ENCODE measurements at places on chromosomes 3 and 15.

DNA sequence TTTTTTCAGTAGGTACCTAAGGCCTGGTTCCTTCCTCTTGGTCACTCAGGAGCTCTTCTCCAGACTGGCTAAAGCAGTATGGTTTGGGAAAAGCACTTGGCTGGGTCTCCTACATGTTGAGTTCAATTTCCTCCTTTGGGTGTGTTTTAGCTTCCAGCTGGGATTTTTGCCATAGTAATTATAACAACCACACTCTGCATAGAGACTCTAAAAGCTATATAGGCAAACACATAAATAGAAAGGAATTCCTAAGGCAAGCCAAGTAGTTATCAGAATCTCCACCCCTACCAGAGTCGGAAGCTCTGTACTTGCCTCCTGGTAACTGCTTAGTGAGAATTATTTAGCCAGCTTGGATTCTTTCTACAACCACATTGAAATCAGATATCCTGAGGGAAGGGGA lies 48.6 kb downstream of the FOXL2 start:
- DNase-seq = peak; percentile 63

- no peak for DNase-seq
Observed at GRCh38 chr3:5057272-5057671, 64.8 kb upstream of the ARL8B start.

DNA sequence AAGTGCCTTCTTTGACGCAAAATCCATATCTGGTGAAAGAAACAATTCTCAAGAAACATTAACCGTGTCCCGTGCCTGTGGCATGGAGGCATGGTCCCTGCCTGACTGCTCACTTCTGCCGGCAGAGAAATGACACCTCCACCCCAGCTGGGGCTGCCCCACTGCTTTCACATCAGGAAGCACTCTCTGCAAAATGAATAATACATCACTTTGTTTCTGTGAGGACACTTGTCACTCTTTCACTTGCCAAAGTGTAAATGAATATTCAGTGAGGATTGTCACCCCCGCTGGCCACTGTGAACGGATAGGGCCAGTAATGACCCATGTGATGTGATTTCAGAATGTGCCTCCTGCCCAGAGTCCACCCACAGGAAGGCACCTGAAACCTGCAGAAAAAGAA lies 31.1 kb upstream of the SLC24A5 start:
- DNase-seq = no peak

DNA sequence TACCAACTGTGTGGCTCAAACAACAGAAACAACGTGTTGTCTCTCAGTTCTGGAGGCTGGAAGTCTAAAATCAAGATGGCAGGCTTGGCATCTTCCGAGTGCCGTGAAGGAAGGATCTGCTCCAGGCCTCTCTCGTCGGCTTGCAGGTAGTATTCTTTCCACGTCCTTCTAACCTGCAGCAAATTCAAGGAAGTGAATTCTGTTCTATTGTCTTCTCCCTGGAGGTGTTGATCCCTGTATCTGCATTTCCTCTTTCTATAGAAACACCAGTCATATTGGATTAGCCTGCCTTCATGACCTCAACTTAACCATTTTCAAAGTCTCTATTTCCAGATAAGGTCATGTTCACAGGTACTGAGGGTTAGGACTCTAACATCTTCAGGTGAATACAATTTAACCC lies 512.1 kb downstream of the GABRG3 start:
- no peak for DNase-seq

DNA sequence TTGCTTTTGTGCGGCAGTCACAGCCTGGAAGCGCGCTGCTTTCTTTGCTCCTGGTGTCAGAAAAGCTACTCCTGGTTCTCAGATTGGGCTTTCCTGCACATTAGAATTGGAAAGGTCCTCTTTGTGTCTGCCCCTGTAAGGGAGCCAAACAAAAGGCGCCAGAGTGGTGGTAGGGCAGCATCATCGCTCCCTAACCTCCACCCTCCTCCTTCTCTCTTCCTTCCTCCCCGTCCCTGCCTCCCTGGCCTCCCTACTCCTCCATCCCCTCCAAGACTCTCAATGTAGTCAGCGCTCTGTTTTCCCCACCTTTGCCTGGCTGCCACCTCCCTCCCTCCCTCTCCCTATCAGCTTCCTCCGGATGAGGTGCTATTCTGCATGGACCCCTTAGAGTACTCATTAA lies 65.3 kb downstream of the SH3GL3 start:
- DNase-seq = no peak

DNA sequence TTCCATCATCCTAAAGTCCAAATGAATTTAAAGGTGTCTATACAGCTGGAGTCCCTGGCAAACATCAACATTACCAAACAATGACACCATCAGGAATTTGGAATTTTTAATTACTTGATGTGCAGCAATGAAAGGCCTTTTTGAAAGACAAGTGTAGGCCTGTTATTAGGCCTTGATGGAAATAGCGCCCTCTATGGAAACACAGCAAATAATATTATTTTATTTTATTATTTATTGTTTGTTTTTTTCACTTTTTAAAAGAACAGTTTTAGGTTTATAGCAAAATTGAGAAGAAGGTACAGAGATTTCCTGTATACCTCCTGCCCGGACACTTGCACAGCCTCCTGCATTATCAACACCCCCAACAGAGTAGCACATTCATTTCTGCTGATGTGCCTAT lies 18.1 kb upstream of the OR5AC2 start:
- DNase-seq = peak; percentile 5

- DNase-seq = peak; percentile 81
Observed at GRCh38 chr3:10437272-10437994, 68.0 kb downstream of the ATP2B2 start.

DNA sequence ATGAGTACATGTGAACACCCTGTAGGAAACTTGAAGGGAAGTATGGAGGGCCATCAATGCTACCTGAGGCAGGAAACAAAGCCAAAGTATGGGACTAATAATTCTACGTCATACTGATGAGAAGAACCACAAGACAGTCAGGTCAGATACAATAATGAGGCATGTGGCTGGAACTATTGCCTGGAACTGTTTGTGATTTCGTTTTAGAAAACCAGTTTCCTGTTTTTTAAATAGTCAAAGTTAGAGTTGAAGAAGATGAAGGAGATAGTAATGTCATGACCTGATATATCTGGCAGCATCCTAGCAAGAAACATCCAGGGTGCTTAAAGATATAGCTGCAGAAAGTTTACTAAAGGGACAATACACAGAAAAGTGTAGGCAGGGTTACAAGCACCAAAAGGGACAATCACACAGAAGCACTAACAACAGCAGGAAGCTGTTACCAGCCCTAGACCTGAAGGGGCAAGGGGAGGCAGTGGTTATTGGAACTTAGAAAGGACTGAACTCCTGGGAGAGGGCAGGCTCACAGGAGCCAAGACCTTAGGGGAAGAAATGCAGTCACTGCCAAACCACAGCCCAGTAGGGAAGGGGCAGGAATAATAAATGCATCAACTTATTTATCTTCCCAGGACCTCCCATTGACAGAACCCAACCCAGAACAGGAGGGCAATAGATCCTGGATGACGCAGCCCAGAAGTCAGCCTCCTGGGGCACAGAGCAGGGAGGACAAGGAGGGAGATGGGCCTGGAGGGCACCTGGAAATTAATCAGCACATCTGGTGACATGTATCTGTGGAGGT lies 302.1 kb upstream of the STT3B start:
- no peak for DNase-seq

DNA sequence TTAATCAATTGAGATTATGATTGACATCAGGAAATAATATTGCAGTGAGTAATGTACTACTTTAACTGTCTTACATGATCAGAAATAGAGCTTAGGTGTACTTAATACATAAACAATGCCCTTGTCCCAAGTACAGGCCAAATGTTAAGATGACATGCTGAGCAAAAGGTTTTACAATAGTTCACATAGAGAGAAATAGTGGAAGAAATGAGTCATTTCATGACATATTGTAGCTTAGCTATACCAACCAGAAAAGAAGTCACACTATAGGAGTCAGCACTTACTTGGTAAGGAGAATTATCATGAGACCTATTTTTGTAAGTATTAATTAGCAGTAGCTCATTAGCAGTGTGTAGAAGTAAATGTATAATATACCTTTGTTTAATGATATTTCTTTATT lies 96.4 kb upstream of the NANOGP8 start:
- peak; percentile 78 for DNase-seq

- no peak for DNase-seq
Observed at GRCh38 chr3:46659285-46659684, 34.2 kb downstream of the ALS2CL start.

DNA sequence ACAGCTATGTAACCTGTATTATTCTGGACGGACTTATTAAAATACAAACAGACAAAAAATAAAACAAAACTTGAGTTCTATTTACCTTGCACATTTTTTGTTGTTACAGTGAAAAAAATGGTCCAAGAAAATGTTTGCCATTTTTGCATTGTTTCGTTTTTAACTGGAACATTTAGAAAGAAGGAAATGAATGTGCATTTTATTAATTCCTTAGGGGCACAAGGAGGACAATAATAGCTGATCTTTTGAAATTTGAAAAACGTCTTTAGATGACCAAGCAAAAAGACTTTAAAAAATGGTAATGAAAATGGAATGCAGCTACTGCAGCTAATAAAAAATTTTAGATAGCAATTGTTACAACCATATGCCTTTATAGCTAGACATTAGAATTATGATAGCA lies 17.1 kb downstream of the LMOD3 start:
- peak; percentile 28 for DNase-seq

GRCh38 chr3:4584456-4585249 lies 91.5 kb downstream of the ITPR1 start:
- DNase-seq = peak; percentile 9

- peak; percentile 75 for DNase-seq
Observed at GRCh38 chr3:37922721-37923568, 61.3 kb downstream of the CTDSPL start.

GRCh38 chr15:45417303-45417950 lies 39.1 kb upstream of the GATM start:
- no peak for DNase-seq

DNA sequence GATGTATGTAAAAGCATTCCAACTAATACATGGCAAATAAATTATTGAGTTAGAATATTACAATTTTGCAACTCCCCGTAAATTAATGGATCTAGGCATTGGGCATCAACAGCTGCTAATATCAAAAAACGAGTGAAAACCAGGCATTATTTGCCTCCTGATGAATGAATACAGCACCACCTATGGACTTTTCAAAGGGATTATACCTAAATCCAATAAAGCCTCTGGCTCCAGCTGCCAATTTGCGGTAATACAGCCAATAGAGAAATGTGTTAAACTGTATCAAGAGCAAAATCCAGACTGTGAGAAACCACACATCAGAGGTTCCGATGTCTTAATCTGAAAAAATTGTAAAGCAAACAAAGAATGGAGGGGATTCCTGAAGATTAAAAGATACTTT lies 16.3 kb upstream of the A4GNT start:
- DNase-seq = peak; percentile 10

- DNase-seq = no peak
Observed at GRCh38 chr15:78315686-78316282, 16.4 kb upstream of the SKIC8 start.

- DNase-seq = no peak
Observed at GRCh38 chr15:39327005-39327730, 253.7 kb upstream of the THBS1 start.

DNA sequence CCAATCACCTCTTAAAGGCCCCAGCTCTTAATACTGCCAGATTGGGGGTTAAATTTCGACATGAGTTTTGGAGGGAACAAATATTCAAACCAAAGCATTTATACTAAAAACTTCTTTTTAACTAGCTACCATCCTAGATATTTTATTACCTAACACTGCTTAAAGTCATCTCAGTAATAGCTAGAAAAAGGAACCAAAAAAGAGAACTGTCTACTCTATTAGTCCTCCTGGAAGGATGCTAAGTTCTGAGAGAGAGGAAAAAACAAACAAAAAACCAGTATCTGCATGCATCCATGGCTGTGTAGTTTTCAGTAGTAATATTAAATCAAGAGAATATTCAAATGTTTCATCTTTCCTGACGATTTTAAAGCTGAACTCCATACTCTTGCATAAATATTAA lies 5.8 kb downstream of the CPOX start:
- DNase-seq = no peak

GRCh38 chr3:31132132-31132769 lies 237.8 kb upstream of the GADL1 start:
- DNase-seq = peak; percentile 67

DNA sequence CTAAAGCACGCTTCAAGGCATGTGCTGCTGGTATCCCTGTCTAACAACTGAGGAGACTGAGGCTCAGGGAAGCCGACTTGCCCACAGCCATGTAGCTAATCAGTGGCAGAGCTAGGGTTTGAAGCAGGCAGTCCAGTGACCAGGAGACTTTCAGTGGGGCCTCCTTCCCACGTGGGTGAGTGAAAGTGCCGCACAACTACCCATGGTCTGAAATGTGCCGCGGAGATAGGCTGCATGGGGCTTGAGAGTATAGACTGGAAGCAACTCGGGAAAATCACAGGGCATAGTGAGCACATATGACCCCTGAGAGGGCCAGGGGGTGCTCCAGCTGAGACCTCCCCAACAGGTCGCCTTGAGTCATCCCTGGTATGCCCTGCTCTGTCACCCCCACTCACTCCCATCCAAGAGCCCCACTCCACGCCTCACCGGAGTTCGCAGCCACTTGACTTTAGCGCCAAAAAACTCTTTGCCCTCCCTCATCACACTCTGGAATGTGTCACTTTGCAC lies 19.1 kb downstream of the FAM174B start:
- no peak for DNase-seq

- no peak for DNase-seq
Observed at GRCh38 chr3:137065381-137065780, 107.6 kb downstream of the IL20RB start.

DNA sequence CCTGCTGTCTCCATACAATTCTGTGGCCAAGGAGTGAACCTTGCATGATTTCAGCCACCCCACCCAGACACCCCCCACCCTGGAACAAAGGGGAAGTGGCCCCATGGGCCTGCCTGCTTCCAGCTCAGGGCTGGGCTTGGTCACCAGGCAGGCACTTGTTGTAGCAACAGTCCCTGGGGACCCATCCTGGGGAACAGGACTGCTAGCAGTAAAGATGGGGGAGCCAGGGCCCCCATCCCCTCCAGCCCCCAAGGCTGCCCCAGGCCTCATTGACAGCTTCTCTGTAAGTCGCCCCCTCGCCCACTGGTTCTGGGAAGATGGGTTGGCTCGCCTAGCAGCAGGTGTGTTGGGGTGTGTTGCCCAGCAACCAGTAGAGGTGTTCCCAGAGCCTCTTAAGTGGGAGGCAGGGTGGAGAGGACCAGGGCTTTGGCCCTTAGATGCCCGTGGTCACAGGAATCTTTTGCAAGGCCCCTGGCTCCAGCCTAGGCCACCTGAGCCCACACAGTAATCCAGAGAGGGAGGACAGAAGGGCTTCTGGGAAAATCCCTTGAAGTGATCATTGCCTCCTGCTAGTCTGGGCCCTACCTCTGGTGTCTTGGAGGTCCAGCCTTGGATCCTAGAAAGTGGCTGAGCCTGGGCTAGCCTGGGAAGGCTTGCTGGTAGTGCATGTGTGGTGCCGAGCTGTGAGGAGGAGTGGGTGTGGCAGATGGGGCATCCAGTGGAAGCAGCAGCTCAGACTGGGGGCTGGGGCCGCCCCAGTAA lies 48.9 kb downstream of the CYP11A1 start:
- DNase-seq = peak; percentile 60

GRCh38 chr3:180913581-180914404 lies 1.3 kb downstream of the FXR1 start:
- peak; percentile 41 for DNase-seq
